Mesothelial cell of epicardium (in vitro differentiated cells): ENCODE measurements at places on chromosomes 7 and 10. TPM values are rescaled to one million over a fixed set of nuclear protein-coding genes. Genes with fewer than 3 reads are reported as not detected.
A peak's percentile ranks its signal among the peaks of the same experiment; 100 is the strongest.

SEMA3E gene
- total RNA-seq = 0.73 to 1.3 TPM (median 0.81 TPM) in 3 replicates

PYROXD2 gene
- 31.1 to 34.4 TPM (median 31.9 TPM) in 3 replicates for total RNA-seq

DPCD gene
- 23.0 to 23.8 TPM (median 23.0 TPM) in 3 replicates for total RNA-seq

DNA sequence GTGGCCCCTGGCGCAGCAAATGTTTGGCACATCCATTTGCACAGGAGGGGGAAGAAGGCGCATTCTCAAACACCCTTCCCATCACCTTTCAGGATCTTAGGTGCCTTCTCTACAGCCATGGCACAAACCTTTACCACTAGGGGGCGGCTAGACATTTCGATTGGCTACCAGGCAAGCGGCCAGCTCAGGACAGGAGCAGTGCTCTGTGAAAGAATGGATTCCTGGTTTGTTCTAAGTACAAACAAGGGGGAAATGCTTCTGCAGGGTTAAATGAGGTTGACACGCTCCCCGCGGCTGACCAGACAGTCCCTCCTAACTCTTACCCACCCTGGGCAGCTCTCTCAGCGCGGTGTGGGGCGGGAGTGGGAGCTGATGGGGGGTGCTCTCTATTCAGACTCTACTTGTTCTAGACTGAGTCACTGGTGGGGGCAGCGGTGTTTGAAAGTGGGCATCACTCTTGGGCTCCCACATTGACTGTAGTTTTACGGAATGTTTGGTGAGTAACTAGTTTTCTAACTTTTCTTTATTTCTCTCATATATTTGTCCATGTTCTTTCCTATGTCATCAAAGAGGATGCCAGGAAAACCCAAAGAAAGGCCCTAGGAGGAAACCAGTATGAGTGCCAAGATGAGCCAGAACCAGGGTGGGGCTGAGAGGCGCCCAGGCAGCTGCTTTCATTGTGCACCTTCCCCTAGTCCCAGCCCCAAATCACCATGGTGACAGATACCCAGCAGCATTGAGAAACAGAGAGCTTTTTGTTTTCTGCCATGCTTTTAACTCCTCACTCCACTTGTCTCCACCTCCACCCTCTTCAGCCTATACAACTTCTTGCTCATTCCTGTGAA is 61.4 kb upstream of the GPR158 start:
- H3K4me3 ChIP-seq = no peak overlapping the region
- H3K27ac ChIP-seq = no peak overlapping the region
- no peaks in the 10 kb centered on the region for H3K36me3 ChIP-seq
- peak; percentile 77 for DNase-seq
- peaks cover 2% of the 10 kb centered on the region for H3K27me3 ChIP-seq
- H3K4me1 ChIP-seq = peaks cover 20% of the 10 kb centered on the region

DNA sequence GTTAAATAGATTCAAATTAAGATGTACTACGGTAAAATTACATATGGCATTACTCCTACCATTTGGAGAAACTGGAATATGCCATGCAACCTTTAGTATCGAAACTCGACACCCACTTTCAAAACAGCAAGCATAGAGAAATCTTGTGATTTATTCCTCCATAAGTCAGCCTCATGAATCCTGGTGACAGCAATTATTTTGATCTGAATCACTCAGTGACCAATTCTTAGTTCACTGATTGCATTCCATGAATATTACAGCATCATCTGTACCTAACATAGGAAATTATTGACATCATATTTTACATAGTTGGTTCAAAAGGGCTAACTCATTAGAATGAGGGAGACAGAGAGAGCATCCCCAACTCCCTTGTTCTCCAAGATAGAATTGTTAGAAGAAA is 89.6 kb downstream of the CACNB2 start:
- no peak overlapping the region for H3K4me3 ChIP-seq
- DNase-seq = no peak
- H3K27ac ChIP-seq = no peak overlapping the region
- H3K4me1 ChIP-seq = peaks cover 52% of the 10 kb centered on the region
- H3K36me3 ChIP-seq = no peaks in the 10 kb centered on the region
